Ovary (tissue), 10 donors: ENCODE measurements at places on chromosomes 5 and 9.
A peak's percentile ranks its signal among the peaks of the same experiment; 100 is the strongest.

- H3K27ac ChIP-seq, result no peak overlapping the region
- DNase-seq, result no peak
- no peaks in the 10 kb centered on the region for H3K27me3 ChIP-seq
- H3K4me3 ChIP-seq, result no peak overlapping the region
Measured at GRCh38 chr5:137016783-137017324, 482.3 kb downstream of the SPOCK1 start.

- H3K27ac ChIP-seq, result no peak overlapping the region
- H3K36me3 ChIP-seq, result no peaks in the 10 kb centered on the region
- no peak overlapping the region for H3K4me3 ChIP-seq
Measured at GRCh38 chr5:4375640-4376039, 764.5 kb upstream of the ADAMTS16 start.

DNA sequence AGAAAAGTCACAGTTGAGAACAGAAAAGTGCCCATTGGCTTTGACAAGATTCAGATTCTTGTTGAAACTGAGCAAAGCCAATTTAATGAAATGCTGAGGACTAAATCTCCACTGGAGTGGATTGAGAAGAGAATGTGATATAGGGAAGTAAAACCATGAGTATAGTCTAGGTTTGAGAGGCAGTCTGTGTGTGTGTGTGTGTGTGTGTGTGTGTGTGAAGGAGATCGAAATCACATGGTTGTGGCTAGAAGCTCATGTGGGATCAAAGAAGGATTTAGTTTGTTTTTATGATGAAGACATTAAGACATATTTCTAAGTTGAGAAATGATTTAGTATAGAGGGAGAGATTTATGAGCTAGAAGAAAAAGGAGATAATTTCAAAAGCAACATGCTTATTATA, 275.7 kb upstream of the DAB2 start:
- no peak overlapping the region for H3K27ac ChIP-seq
- DNase-seq, result no peak
- H3K4me3 ChIP-seq, result no peak overlapping the region
- no peaks in the 10 kb centered on the region for H3K36me3 ChIP-seq

DNA sequence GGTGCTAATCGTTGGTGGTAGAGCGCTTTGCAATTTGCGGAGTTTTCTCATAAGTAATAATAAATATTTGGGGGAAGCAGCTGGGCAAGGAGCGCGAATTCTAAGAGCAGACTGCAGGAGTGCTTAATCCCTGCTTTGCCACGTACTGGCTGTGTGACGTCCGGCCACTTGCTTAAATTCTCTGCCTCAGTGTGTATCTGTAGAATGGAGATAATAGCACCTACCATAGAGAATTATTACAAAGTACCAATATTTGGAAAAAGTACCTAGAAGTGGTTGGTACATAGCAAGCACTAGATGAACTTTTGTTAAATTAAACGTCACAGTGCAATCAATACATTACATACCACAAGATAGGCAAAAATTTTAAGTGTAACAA, 598 bp upstream of the TMED7 start:
- peak overlapping the region; percentile 83 for H3K27ac ChIP-seq
- peak overlapping the region; percentile 94 for H3K4me3 ChIP-seq
- no peaks in the 10 kb centered on the region for H3K27me3 ChIP-seq
- peaks cover 7% of the 10 kb centered on the region for H3K4me1 ChIP-seq
- H3K36me3 ChIP-seq, result no peaks in the 10 kb centered on the region
- DNase-seq, result no peak

DNA sequence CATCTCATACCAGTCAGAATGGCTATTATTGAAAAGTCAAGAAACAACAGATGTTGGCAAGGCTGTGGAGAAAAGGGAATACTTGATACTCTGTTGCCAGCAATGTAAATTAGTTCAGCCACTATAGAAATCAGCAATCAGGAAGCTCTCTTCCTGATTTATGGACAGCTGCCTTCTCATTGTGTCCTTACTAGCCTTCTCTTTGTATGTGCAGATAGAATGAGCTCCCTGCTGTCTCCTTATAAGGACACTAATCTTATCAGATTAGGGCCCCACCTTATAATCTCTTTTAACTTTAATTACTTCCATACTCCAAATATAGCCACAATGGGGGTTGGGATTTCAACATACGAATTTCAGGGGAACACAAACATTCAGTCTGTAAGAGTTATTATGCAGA, 38.0 kb downstream of the KCNV2 start:
- H3K4me1 ChIP-seq, result peaks cover 4% of the 10 kb centered on the region
- no peak for DNase-seq
- H3K4me3 ChIP-seq, result no peak overlapping the region
- H3K36me3 ChIP-seq, result no peaks in the 10 kb centered on the region

DNA sequence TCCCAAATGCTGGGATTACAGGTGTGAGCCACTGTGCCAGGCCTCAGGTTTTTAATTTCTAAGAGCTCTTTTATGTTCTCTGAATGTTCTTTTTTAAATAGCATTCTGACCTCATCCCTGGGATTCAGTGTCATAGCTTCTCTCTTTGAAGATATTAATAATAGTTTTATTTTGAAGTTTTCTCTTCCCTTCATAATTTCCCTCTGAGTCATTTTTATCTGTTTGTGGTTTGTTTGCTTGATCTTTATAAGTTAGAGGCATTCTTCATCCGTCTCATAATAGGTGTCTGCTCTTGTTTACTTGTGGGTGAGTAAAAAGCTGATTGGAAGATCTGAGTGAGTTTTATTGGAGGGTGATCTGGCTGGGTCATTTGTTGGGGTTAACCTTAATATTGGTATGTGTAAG, 12.5 kb upstream of the MAMDC2 start:
- H3K27ac ChIP-seq, result no peak overlapping the region
- H3K4me1 ChIP-seq, result no peaks in the 10 kb centered on the region
- H3K36me3 ChIP-seq, result no peaks in the 10 kb centered on the region
- H3K4me3 ChIP-seq, result no peak overlapping the region

GRCh38 chr5:113232221-113232620, 202.6 kb downstream of the TSSK1B start:
- H3K4me3 ChIP-seq, result no peak overlapping the region
- H3K27ac ChIP-seq, result no peak overlapping the region
- no peaks in the 10 kb centered on the region for H3K27me3 ChIP-seq

DNA sequence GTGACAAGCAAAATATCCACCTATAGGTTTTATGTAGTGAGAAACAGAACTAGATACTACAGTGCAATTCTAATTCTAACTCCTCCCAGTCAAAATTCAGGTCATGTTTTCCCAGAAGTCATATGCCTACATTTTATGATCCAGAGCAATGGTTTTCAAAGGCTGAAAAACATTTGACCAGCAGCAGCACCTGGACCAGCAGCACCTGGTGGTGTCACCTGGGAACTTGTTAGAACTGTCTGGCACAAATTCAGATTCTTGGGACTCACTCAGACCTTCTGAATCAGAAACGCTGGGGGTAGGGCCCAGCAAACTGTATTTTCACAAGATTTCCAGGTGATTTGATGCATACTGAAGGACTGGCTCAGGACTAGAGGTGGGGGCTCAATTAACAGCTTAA, 367.7 kb upstream of the RFX3 start:
- H3K27ac ChIP-seq, result no peak overlapping the region
- H3K27me3 ChIP-seq, result no peaks in the 10 kb centered on the region
- DNase-seq, result no peak
- no peak overlapping the region for H3K4me3 ChIP-seq
- no peaks in the 10 kb centered on the region for H3K4me1 ChIP-seq
- no peaks in the 10 kb centered on the region for H3K36me3 ChIP-seq

- H3K4me1 ChIP-seq, result no peaks in the 10 kb centered on the region
- H3K4me3 ChIP-seq, result no peak overlapping the region
- H3K36me3 ChIP-seq, result no peaks in the 10 kb centered on the region
- no peak overlapping the region for H3K27ac ChIP-seq
Measured at GRCh38 chr9:99607842-99608448, 213.7 kb upstream of the NR4A3 start.

GRCh38 chr9:70504834-70505233, 90.4 kb upstream of the KLF9 start:
- H3K4me3 ChIP-seq, result no peak overlapping the region
- H3K36me3 ChIP-seq, result no peaks in the 10 kb centered on the region
- H3K27me3 ChIP-seq, result no peaks in the 10 kb centered on the region
- H3K4me1 ChIP-seq, result peaks cover 6% of the 10 kb centered on the region
- no peak for DNase-seq

GRCh38 chr9:127949827-127950512, 12.3 kb upstream of the DPM2 start:
- no peak for DNase-seq
- H3K36me3 ChIP-seq, result no peaks in the 10 kb centered on the region
- H3K4me3 ChIP-seq, result no peak overlapping the region
- H3K27me3 ChIP-seq, result no peaks in the 10 kb centered on the region
- no peak overlapping the region for H3K27ac ChIP-seq

GRCh38 chr9:76271755-76272154, 122.5 kb downstream of the RFK start:
- H3K4me3 ChIP-seq, result no peak overlapping the region
- no peaks in the 10 kb centered on the region for H3K27me3 ChIP-seq
- H3K36me3 ChIP-seq, result no peaks in the 10 kb centered on the region
- peaks cover 7% of the 10 kb centered on the region for H3K4me1 ChIP-seq
- DNase-seq, result no peak

DNA sequence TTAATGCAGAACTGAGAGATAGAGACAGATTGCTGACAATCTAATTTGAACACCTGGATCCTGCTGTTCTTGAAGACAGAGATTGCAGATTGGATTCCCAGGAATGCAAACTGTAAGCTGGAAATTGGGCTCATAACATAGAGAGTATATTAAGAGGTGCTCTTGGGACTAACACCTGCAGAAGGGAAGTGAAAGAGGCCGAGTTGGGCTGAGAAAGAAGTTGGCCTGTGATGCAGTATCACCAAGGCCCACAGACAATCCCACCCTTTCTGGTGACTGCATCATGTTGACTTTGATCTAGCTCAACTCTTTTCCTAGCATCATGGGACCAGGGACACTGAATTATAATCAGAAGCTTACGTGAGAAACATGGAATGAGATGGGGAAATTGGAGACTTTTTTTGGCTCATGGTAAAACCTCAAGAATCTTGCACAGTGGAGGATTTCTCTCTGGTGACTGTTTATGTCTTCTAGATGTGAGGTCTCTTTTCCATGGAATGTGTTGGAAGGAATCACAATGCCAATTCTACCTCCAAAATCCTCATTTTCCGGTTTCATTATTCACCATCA, 36.5 kb upstream of the NUDT12 start:
- H3K27ac ChIP-seq, result no peak overlapping the region
- H3K36me3 ChIP-seq, result no peaks in the 10 kb centered on the region
- no peaks in the 10 kb centered on the region for H3K27me3 ChIP-seq
- H3K4me1 ChIP-seq, result no peaks in the 10 kb centered on the region
- no peak for DNase-seq

- H3K36me3 ChIP-seq, result no peaks in the 10 kb centered on the region
- H3K4me3 ChIP-seq, result no peak overlapping the region
- peak overlapping the region; percentile 27 for H3K27ac ChIP-seq
Measured at GRCh38 chr9:91131433-91131839, 230.3 kb downstream of the AUH start.

DNA sequence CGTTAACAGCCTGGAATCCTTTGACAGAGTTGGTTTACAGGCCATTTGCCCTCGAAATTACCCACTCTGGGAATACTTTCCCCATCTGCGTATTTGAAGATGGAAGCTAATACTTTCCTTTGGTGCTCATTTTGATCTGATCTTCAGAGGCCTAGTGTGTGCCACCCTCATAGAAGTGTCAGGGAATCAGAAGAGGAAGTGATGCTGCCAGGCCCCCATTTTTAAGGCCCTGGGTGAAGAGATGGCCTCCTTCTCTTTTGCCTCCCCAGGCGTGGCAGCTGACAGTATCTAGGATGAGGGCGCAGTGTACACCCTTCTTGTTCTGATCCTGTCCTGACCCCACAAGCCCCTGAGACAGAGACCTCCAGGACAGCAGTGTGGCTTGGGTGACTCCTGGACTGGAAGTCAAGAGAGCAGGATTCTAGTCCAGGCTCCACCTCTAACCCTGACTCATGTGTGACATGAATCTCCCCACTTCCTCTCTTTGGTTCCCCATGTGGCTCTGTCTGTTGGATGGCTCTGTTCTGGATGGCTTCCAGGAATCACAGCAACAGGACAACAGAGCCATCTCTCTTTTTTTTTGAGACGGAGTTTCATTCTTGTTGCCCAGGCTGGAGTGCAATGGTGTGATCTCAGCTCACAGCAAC, 27.8 kb downstream of the CSF1R start:
- H3K4me1 ChIP-seq, result no peaks in the 10 kb centered on the region
- no peaks in the 10 kb centered on the region for H3K36me3 ChIP-seq
- no peak overlapping the region for H3K4me3 ChIP-seq
- DNase-seq, result no peak
- no peaks in the 10 kb centered on the region for H3K27me3 ChIP-seq

GRCh38 chr5:180456792-180457191, 37.4 kb upstream of the CNOT6 start:
- no peak overlapping the region for H3K27ac ChIP-seq
- H3K4me1 ChIP-seq, result no peaks in the 10 kb centered on the region
- no peak for DNase-seq

GRCh38 chr5:68378204-68378820, 162.8 kb downstream of the PIK3R1 start:
- DNase-seq, result no peak
- H3K36me3 ChIP-seq, result no peaks in the 10 kb centered on the region
- H3K4me3 ChIP-seq, result no peak overlapping the region
- no peak overlapping the region for H3K27ac ChIP-seq
- H3K27me3 ChIP-seq, result no peaks in the 10 kb centered on the region

GRCh38 chr5:10162468-10162867, 87.2 kb downstream of the ATPSCKMT start:
- no peak overlapping the region for H3K27ac ChIP-seq
- no peak overlapping the region for H3K4me3 ChIP-seq
- no peaks in the 10 kb centered on the region for H3K27me3 ChIP-seq
- H3K4me1 ChIP-seq, result no peaks in the 10 kb centered on the region
- H3K36me3 ChIP-seq, result no peaks in the 10 kb centered on the region

DNA sequence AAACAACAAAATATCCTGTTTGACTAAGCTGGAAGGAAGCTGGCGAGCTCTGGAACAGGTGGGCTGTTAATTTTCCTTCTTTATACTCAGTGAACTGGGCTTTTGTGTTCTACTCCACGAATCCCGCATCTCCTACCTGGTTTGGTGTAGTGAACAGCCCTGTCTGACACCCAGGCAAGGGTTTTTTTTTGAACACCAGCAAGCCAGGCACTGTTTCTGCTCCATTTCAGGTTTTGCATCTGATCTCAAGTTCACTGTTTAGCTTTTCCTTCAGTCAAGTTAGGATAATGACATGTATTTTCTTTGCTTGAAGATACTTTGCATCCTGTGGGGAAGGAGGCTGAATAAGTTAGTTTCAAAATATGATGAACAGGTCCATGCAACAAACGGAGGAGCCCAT, 204.5 kb downstream of the SEMA6A start:
- H3K4me1 ChIP-seq, result no peaks in the 10 kb centered on the region
- no peak overlapping the region for H3K27ac ChIP-seq
- H3K36me3 ChIP-seq, result no peaks in the 10 kb centered on the region
- no peak for DNase-seq
- H3K27me3 ChIP-seq, result no peaks in the 10 kb centered on the region
- H3K4me3 ChIP-seq, result no peak overlapping the region

- no peak overlapping the region for H3K4me3 ChIP-seq
- no peak for DNase-seq
- H3K4me1 ChIP-seq, result no peaks in the 10 kb centered on the region
- H3K27ac ChIP-seq, result no peak overlapping the region
Measured at GRCh38 chr5:159218595-159219023, 9.3 kb upstream of the RNF145 start.
